ENCODE measurements at places on chromosomes 3 and 15. TPM values are rescaled to one million over a fixed set of nuclear protein-coding genes. Genes with fewer than 3 reads are reported as not detected.
A peak's percentile ranks its signal among the peaks of the same experiment; 100 is the strongest.

DNA sequence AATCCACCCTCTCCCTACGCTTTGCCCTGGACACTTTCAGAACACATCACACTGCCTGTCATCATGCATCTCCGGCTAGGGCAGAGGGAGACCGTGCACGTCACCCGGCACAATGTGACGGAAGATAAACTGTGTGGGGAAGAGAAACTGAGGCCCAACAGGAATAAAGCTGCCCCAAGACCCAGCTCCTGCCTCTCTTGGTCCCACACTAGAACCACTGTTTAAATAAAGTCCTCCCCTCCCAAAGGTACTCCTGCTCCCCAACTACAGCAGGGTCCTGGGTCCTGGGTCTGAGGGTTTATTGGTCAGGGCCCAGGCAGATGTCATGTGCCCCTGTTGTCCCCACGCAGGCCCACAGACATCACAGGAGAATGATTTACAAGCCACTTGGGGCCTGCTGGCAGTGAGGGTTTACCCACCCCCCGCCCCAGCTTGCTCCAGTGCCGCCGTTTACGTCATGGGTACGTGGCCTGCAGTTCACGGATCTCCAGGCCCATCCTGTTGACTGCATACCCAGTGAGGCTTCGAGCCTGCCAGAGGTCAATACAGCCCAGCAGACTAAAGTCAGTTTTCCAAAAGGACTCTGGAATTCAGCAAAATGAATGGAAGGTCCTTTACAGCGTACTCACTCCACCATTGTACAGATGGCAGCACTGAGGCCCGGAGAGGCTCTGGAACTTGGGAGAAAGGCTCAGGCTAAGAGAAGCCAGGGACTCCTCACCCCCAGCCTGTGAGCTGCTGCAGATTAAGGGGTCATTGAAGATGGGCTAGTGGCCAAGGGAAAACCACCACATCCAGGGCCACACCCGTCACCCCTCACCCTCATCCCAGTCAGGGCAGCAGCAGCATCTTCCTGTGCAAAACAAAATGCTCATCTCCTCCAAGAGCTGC, 23.2 kb downstream of the ALS2CL start:
- no peak for DNase-seq
- H3K27me3 ChIP-seq: no peaks in the 10 kb centered on the region
- H3K27ac ChIP-seq: no peak overlapping the region
- no peaks in the 10 kb centered on the region for H3K4me1 ChIP-seq
- no peaks in the 10 kb centered on the region for H3K36me3 ChIP-seq

DNA sequence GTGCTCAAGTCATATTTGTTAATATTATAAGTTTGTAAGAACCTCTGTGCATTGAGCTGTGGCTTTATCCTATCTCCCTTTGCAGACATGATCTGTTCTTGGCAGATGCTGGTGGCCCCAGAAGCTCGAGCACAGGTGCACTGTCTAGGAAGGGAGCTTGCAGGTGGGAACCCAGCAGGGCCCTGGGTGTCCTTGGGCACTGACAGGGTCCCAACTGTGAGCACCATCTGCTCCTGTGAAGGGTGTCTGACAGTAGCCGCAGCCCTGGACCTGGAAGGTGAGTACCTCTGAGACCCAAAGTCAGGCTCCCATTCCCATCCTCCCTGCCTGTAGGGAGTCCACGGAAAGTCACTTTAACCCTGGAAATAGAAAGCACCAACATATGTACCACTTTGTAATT, 2.4 kb upstream of the REC114 start:
- H3K36me3 ChIP-seq: no peaks in the 10 kb centered on the region
- H3K27ac ChIP-seq: no peak overlapping the region
- peaks cover 7% of the 10 kb centered on the region for H3K4me1 ChIP-seq
- H3K4me3 ChIP-seq: no peak overlapping the region

DNA sequence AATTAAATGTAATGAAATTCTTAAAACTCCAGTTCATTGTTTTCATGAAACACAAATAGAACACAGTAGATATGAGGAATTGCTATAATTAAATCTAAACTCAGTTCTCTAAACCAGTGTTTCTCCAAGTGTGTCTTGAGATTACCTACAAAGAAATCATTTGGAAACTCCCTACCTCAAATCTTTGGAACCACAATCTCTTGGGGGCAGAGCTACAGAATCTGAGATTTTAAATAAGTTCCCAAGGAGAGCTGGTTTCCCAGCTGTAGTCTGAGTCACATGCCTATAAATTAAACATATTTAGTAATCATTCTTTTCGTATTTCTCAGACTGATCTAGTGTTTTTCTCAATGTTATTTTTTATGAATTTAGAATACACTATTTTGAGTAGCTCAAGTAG, 17.0 kb upstream of the ACTC1 start:
- H3K4me1 ChIP-seq: no peaks in the 10 kb centered on the region
- no peaks in the 10 kb centered on the region for H3K36me3 ChIP-seq
- DNase-seq: no peak
- H3K4me3 ChIP-seq: no peak overlapping the region
- H3K27me3 ChIP-seq: no peaks in the 10 kb centered on the region

DNA sequence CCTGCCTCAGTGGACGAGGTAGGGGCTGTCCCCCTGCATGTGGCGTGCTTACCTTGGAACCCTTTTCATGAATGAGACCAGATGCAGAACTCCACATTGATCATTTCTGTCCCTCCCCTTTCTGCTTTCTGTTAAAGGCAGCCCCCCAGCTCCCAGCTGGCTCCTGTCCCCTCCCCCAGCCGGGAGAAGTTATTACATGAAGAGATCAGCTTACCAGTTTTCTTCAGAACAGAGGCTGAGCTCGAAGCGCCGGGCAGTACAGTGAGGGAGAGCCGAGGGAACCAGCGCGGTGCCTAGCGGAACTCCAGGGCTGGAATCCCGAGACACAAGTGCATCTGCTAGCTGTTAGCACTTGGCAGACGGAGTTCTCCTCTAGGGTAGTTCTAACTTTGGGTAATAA, 263.3 kb upstream of the NR2E3 start:
- H3K4me1 ChIP-seq: 0 out of 2 replicates have a peak, but pooled peaks cover 3% of the 10 kb centered on the region
- H3K27ac ChIP-seq: no peak overlapping the region
- no peak overlapping the region for H3K4me3 ChIP-seq
- no peak for DNase-seq
- H3K36me3 ChIP-seq: no peaks in the 10 kb centered on the region

GRCh38 chr3:130687327-130687726, 59.3 kb downstream of the PIK3R4 start:
- H3K27me3 ChIP-seq: no peaks in the 10 kb centered on the region
- no peaks in the 10 kb centered on the region for H3K4me1 ChIP-seq
- no peak overlapping the region for H3K4me3 ChIP-seq
- no peak for DNase-seq
- no peak overlapping the region for H3K27ac ChIP-seq

- peak overlapping the region; percentile 37 for H3K4me3 ChIP-seq
- DNase-seq: peak; percentile 56
- no peak overlapping the region for H3K27ac ChIP-seq
- H3K27me3 ChIP-seq: peaks cover 26% of the 10 kb centered on the region
Observed at GRCh38 chr15:65354835-65355172, 23.0 kb downstream of the IGDCC3 start.

- no peak for DNase-seq
- H3K27ac ChIP-seq: no peak overlapping the region
- no peaks in the 10 kb centered on the region for H3K27me3 ChIP-seq
- H3K36me3 ChIP-seq: peaks cover 20% of the 10 kb centered on the region
Observed at GRCh38 chr3:108677811-108678210, 79.4 kb downstream of the RETNLB start.

DNA sequence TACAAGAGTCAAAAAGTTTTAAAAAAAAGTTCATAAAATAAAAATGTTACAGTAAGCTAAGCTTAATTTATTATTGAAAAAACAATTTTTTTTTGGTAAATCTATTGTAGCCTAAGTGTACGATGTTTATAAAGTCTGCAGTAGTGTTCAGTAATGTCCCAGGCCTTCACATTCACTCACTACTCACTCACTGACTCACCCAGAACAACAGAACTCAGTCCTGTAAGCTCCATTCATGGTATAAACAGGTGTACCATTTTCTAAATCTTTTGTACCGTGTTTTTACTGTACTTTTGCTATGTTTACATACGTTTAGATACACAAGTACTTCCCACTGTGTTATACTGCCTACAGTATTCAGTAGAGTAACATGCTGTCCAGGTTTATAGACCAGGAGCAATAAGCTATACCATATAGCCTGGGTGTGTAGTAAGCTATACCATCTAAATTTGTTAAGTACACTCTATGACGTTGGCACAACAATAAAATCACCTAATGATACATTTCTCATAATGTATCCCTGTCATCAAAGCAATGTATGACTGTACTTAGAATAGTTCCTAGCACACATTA, 41.2 kb upstream of the ZDHHC23 start:
- no peaks in the 10 kb centered on the region for H3K4me1 ChIP-seq
- H3K27me3 ChIP-seq: no peaks in the 10 kb centered on the region
- H3K4me3 ChIP-seq: no peak overlapping the region
- H3K36me3 ChIP-seq: no peaks in the 10 kb centered on the region
- DNase-seq: no peak
- H3K27ac ChIP-seq: no peak overlapping the region

DNA sequence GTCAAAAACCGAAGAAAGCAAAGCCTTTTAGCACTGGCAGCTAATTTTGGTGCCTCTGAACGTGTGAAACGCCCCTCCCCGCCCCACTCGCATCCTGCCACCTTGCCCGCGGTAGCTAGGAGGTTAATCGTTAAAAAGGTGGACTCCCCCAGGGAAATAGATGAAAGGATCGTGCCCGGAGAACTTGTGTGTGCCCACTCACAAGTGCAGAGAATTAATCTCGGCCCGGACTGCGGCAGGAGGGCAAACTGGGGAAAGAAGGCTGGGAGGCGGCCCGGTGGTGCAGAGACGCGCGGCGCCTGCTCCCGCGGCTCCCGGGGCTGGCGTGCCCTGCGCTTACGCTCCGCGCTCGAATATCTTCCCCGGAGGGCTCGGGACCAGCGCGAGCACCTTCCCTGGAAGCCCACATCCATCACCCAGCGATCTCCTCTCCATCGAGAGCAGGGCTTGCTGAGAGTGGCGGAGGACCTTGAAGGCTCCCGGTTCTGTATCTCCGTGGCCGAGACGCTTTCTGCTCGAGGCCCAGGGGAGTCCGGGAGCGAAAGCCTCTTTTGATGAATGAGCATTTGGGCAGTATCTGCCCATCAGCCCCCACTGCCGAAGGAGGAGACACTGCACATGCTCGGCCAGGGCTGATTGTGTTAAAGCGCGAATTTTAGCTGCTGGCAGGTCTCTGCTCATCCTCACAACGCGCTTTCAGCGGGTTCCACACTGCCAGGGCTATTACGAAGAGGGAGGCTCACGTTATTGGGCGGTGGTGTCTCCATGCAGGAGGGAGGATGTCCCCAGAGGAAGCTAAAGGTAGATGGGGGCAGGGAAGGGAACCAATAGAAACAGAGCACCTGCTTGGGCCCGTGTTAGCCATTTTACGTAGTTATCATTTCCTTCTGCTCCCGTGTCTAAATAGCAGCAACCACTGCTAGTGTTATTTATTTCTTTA, 1.3 kb upstream of the SPTSSB start:
- H3K27ac ChIP-seq: no peak overlapping the region
- H3K4me3 ChIP-seq: peak overlapping the region; percentile 67
- DNase-seq: peak; percentile 73
- H3K27me3 ChIP-seq: 0 out of 2 replicates have a peak, but pooled peaks cover 3% of the 10 kb centered on the region
- H3K4me1 ChIP-seq: peaks cover 13% of the 10 kb centered on the region
- no peaks in the 10 kb centered on the region for H3K36me3 ChIP-seq

GRCh38 chr3:149470381-149470780, 4.1 kb upstream of the TM4SF4 start:
- no peaks in the 10 kb centered on the region for H3K4me1 ChIP-seq
- no peaks in the 10 kb centered on the region for H3K27me3 ChIP-seq
- H3K27ac ChIP-seq: no peak overlapping the region
- H3K36me3 ChIP-seq: no peaks in the 10 kb centered on the region

DNA sequence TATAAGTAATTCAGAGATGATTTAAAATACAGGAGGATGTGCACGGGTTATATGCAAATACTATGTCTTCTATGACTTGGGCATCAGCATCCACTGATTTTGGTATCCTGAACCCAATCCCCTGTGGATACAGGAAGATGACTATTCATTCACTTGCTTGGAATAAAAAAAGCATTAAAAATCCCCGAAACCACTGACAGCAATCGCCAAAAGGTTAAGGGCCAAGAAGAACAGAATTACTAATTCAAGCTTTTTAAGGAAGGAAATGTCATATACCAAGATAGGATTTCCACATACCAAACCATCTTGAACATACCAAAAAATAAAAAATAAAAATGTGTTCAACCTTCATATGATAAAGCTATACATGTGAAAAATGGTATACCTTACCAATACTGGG, 93.7 kb downstream of the DLG1 start:
- no peaks in the 10 kb centered on the region for H3K27me3 ChIP-seq
- H3K27ac ChIP-seq: no peak overlapping the region
- no peaks in the 10 kb centered on the region for H3K36me3 ChIP-seq
- DNase-seq: no peak
- H3K4me1 ChIP-seq: no peaks in the 10 kb centered on the region

- H3K36me3 ChIP-seq: no peaks in the 10 kb centered on the region
- H3K4me3 ChIP-seq: no peak overlapping the region
- DNase-seq: no peak
- no peak overlapping the region for H3K27ac ChIP-seq
- H3K4me1 ChIP-seq: peaks cover 3% of the 10 kb centered on the region
- H3K27me3 ChIP-seq: no peaks in the 10 kb centered on the region
Observed at GRCh38 chr3:133753779-133754164, 7.6 kb downstream of the TF start.

Gene MESP2
- 0.38 TPM for total RNA-seq

Gene CCR8
- total RNA-seq: not detected

Gene UPK1B
- 0.67 TPM for total RNA-seq

Data from H1 (cell line).